Kidney tubule cell (primary cell): ENCODE measurements at places on chromosomes 7 and 10.

DNA sequence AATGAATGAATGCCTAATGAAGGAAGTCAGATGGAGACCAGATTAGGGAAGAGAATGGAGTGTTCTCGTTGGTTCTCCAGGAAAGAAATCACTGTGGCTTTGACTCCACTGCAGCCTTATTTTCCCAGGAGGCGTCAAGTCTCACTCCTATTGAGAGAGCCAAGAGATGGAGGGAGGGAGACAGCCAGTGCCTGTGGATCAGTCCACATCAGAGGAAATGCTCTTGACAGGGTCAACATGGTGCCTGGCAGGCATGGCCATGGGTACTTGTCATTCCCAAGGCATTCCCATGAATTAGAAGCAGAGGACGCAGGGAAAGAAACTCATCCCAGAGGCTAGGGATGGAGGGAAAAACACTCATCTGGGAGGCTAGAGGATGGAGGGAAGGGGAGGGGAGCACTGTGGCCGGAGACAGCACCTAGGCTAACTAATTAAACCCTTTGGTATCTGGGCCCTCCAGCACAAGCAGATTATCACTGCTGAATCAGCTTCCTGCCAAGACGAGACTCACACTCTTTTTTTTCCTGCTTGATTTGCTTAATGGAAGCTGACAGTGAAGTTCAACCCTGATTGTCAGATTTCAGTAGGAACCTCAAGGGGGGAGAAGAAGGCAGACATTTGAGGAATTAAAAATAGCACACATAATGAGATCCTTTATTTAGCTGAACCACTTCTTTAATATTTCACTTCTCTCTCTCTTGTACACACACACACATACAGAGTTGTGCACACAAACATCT is 1233.2 kb upstream of the AUTS2 start:
- DNase-seq = no peak

DNA sequence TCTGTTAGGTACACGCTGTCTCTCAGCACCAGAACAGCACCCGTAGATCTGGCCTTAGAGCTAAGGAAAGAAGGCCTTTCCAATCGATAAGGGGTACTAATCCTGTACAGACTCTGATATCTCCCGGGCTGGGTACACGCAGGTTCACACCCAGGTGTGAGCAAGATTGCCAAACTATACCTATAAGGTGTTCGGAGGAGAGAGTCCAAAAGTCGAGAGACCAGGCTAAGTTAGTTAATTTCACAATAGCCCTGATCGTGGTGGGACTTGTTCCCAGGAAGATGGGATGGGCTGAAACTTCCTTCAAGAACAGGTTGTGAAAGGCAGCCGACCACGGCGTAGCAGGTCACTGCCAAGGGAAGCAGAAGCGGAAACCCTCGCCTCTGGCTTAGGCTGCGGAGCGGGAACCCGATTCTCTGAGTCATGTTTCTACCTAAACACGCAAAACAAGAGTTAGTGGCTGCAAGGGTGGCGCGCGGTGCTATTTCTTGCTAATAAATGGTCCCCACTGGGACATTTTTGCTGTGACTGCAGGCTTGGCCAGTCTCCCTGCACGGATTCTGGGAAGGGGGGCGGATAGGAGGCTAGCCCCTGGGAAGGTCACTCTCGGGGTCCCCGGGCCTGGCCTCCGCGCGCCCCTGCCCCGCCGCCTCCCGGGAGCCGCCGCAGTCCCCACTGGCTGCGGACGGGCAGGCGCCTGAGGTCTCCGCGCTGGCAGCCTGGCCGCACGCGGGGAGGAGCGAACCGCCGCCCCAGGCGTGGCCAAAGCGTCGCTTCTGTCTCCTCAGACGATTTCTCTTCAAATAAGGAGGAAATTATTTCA is 75.4 kb upstream of the PDSS1 start:
- DNase-seq = peak; percentile 40

DNA sequence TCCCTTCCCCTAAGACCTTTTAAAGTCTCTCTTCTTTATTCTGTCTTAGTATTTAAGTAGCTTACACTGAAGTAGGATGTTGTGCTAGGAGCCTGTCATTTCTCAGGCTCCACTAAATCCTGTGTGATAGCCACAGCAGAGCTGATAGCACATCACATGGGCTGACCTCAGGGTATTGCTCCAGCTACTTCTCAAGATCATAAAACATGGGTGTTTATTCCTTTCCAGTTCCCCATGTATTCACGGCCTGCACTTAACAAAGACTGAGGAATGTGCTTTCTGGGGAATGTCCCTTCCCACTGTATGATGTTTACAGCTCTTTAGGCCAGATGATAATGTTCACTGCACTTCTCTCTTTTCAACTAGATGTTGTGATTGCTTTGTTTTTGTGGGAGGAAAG is 1086.8 kb downstream of the KCNMA1 start:
- no peak for DNase-seq

- DNase-seq = no peak
Measured at GRCh38 chr7:139656387-139656786, 121.4 kb downstream of the HIPK2 start.

- DNase-seq = no peak
Measured at GRCh38 chr10:92832998-92833650, 15.2 kb upstream of the EXOC6 start.

DNA sequence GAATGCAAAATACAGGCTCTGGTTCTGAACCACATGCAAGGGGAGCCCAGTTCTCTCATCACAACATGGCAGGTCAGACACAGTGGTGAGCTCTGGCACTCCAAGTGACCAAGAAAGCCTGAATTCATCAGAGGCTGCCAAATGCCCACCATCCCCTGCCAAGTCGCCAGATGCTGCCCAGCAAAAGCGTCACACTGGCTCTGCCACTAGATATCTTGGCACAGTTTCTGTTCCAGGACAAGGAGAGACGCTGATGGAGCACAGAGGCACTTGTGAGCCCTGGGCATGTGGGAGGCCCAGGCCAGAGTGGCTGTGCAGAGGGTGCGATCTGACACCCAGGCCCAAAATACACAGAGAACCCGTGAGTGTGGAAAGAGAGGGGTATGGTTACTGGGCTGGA is 57.8 kb downstream of the GAD2 start:
- DNase-seq = no peak

- peak; percentile 56 for DNase-seq
Measured at GRCh38 chr7:50838675-50839377, 56.1 kb upstream of the GRB10 start.
